Stimulated activated CD4-positive, alpha-beta T cell treated with anti-CD3 and anti-CD28 coated beads, Interleukin-1b, Interleukin-23, amount 100 ng/mL, for 1 hour (primary cell): ENCODE measurements at places on chromosomes 13 and 19.

DNA sequence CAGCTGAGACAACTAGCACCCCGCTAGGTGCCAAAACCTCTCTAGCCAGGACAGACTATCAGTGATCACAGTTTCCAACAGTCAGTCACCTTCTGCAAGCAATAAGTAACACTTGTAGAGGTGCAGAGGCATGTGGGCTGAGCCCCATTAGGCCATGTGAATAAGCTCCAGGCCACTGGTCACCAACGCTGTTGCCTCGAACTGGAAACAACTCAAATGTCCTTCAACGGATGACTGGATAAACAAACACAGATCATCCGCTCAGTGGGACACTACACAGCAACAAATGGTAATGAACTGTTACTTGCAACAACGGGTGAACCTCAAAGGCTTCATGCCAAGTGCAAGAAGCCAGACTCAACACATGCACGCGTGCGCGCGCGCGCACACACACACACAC is 27.5 kb upstream of the TMEM160 start:
- no peak for DNase-seq

- DNase-seq, result no peak
Observed at GRCh38 chr13:29452773-29453616, 142.5 kb downstream of the SLC7A1 start.

DNA sequence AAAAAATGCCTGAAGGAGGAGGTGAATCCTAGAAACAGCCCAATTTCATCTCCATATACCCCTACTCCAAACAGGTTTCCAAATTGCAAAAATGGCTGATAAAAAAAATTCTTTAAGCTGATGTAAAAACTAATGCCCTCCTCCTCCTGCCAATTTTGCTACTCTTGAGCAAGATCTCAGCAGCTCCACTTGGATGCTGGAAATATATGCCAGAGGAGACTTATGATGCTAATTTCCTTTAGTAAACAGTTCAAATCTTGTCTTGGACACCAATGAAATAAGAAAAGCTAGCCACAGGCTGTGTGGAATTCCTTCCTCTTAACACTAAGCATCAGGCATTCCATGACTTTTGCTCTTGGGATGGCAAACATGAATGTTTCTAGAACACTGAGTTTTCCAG is 67.5 kb downstream of the INSR start:
- no peak for DNase-seq

DNA sequence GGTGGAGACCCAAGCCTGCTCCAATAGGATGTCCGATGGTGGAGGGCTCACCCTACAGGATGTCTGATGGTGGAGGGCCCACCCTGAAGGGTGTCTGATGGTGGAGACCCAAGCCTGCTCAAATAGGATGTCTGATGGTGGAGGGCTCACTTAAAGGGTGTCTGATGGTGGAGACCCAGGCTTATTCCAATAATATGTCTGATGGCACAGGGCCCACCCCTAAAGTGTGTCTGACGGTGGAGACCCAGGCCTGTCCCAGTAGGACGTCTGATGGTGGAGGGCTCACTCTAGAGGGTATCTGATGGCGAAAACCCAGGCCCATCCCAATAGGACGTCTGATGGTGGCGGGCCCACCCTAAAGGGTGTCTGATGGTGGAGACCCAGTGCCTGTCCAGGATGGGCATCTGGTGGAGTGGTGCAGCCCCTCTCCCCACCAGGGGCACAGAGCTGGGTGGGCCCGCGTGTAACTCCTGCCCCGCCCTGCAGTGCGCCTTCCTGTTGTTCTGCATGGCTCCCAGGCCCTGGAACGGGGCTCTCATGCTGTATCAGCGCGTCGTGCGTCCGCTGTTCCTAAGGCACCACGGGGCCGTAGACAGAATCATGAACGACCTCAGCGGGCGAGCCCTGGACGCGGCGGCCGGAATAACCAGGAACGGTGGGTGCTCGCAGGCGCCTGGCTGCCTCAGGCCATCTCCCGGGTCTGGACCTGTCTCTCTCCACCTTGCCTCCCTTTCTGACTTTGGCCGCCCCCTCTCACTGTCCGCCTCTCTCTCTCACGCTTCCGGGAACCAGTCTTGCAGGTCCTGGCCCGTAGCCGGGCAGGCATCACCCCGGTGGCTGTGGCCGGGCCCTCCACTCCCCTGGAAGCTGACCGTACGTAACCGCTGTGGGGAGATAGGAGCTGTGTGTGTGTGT is 5.1 kb downstream of the REEP6 start:
- DNase-seq, result no peak

GRCh38 chr19:28999724-29000433 is 213.1 kb downstream of the UQCRFS1 start:
- no peak for DNase-seq

- DNase-seq, result no peak
Observed at GRCh38 chr19:15457701-15458484, 6.5 kb downstream of the RASAL3 start.

- no peak for DNase-seq
Observed at GRCh38 chr19:53532362-53532761, 5.6 kb upstream of the ZNF331 start.

- no peak for DNase-seq
Observed at GRCh38 chr13:40676007-40676406, 9.6 kb upstream of the FOXO1 start.

DNA sequence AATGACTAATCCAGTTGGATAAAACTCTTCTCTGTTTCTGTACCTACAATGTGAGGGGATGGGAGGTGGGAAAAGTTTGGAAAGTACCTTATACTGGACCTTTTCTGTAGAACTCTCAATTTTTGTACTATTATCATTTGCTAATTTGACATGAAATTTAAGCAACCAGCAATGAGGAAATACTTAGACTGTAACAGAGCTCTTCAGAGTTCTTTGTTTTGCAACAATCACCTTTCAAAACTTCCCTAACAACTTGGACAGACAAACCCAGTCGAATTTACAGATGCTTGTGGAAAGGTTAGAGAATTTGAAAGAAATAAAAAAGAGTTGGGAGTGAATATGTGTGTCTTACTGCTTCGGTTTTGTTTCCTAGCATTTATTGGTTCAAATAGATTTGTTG is 16.8 kb downstream of the KBTBD7 start:
- no peak for DNase-seq

DNA sequence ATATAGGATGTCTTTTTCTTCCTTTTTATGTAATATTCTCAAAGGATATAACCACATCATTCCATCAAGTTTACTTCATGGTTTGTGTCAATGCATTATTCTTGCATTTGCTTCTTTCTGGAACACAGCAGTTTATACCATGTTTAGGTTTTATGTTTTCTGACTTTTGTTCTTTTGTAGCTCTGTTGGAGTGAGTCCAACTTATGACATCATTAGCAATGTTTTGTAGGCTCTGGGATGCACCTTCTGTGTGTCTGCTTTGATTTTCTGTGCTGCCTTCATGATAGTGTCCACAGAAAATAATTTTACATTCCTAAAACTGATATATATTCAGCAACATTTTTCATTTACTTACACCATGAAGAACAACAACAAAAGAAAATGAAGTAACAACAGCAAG is 68.9 kb downstream of the SHISA2 start:
- no peak for DNase-seq

DNA sequence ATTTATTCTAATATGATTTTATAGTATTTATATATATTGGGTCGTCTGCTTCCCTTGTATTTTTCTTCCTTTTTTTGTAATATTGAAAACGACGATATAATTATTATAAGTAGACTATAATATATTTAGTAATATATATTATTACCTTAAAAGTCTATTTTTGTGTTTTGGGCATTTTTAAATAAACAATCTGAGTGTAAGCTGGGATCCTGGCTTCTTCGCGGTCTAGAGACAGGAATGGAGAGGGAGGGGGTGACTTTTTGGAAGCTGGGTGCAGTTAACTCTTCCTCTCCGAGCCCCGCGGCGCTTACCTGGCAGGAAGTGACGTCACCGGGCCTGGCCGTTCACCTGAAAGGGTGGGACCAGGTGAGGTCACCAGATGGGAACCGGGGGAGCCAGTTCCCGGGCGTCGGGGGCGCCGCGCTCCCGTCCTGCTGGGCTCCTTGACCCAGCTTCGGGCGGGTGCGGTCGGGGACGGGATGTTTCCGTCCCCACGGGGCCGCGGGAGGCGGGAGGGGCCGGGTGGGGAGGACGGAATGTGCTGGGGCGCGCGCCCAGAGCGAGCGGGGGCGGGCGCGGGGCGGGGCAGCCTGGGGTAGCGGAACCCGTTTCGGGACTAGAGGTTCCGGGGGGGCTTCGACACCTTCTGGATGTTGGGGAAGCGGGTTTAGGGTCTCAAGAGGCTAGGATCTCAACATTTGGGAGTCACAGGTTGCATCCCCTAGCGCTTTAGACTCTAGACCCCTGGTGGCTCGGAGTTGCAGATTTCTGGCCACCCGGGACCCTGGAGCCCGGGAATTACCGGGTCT is 2.8 kb downstream of the ZFP36 start:
- peak; percentile 88 for DNase-seq

DNA sequence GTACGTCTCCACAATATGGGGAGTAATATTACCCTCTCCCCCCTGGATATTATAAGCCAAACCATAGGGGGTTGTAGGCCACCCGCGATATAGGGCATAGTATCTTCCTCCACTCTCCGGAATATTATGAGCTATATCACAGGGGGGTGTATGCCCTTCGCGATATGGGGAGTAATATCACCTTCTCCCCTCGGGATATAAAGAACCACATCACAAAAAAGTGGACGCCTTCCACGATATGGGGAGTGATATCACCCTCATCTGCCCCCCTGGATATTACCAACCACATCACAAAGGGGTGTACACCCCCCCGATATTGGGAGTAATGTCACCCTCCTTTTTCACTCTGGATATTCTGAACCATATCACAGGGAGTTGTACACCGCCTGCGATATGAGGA is 65.5 kb upstream of the CEACAM21 start:
- no peak for DNase-seq

DNA sequence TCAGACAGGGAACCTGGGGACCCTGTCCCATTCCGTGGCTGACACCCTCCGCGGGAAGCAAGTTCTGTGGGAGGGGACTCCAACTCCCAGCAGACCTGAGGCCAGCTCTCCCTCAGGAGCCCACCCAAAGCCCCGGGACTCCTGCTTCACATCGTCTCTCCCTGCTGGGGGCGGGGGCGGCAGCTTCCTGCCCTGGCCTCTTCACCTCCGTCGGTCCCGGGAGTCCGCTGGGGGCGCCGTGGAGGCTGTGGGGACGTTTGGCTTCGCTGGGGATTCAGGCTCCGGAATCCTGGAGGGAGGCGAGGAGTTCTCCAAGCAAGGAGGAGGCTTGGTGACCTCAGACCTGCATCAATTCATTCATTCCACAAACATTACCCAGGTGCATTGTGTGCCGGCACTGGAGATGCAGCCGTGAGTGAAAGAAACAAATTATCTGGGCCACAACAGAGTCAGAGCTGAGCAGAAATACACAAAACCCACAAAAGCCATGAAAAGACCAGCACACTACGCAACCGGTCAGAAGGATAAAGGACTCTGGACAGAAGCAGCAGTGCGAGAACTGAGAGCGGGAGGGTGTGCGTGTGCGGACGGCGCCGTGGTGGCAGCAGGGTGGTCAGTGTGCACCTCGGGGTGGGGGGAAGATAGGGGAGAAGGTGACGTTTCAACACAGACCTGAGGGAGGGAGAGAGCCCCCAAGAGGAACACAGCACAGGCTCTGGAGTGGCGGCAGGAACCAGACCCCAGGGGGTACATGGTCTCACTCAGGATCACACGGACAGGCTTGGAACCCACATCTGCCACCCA is 19.0 kb downstream of the EPS8L1 start:
- no peak for DNase-seq

DNA sequence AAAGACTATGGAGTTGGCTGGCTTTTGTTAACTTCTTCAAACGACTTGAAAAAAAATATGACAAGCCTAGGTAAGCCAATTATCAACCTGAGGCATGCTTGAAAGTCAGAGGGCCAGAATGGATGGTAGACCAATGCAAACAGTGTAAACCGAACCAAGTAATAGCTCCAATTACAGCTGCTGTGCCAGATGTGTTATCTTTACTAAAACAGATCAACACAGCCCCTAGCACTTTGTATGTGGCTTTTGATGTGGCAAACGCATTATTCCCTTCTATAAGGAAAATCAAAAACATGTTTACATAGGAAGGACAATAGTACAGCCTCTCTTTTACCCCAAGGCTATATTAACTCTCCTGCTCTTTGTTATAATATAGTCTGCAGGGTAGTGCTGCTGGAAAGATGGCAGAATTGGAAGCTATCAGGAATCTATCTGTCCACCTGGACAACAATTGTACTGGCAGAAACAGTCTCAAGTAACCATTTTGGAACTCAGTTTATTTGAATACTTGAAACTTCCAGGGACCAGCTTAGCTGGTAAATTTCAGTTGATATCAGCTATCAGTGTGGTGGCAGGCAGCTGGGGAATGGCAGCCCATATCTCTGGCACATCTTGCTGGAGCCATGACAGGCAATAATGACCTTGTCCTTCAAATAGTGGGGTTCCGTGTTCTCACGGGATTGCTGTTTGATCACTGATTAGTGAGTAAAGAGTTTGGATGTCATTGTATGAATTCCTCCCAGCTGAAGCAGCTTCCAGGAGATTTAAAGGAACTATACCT is 144.4 kb upstream of the WASF3 start:
- DNase-seq, result no peak

GRCh38 chr13:54901316-54901715 is 1872.7 kb downstream of the OLFM4 start:
- no peak for DNase-seq

- no peak for DNase-seq
Observed at GRCh38 chr13:28653111-28653510, 5.8 kb upstream of the POMP start.

- DNase-seq, result no peak
Observed at GRCh38 chr13:101111894-101112293, 304.4 kb downstream of the NALCN start.

DNA sequence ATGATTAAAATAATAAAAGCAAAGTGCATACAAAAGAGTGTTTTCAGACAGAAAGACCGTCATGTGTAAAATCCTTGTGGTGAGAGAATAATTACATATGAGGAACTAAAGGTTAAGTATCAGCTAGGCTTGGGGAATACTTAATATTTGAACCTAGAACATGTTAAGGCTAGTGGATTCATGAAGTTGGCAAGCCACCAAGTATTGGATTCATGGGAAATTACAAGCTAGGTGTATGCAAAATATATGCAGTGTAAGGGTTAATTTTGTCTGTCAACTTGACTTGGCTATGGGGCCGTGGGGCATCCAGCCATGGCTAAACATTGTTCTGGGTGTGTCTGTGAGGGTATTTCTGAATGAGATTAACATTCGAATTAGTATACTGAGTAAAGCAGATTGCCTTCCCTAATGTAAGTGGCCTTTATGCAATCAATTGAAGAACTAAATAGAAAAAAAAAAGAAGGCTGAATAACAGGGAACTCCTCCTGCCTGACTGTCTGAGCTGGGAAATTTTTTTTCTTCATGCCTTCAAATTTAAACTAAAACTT is 533.5 kb upstream of the KLF12 start:
- DNase-seq, result no peak
